ENCODE measurements at places on chromosomes 16 and 17.

DNA sequence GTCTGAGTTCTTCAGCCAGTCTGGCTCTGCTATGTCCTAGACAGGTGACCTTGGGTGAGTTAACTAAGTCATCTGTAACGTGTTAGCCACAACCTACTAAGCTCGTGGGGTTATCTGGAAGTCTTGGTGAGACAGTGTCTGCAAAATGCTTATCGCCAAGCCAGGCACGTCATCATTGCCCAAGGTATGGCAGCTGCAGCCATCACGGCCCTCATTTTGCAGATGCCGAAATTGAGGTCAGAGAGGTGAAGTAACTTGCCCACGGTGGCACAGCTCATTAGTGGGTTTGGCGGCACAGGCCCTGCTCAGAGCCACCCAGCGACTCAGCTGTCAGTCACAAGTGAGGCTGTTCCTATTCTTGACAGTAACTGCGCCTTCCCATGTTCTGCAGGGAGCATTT is 79.8 kb downstream of the CMIP start:
- DNase-seq: no peak

- no peak for DNase-seq
Measured at GRCh38 chr16:88847654-88848053, 9.1 kb downstream of the GALNS start.

DNA sequence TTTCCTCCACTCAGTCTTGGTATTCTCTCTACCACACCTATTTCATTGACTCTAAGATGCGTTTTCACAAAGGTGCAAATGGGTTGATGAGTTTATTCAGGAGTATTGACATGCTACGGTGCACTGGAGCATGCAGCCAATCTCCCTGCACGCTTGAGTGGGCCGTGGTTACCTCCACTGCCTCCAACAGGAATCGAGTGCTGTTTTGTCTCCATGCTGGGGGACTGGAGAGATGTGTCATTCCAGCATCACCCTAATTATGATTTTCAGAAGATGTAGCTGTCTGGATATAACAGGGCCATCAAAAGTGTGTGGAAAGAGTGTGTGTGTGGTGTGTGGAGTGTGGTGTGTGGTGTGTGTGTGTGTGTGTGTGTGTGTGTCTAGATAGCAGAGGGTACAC is 351.6 kb upstream of the ZFHX3 start:
- DNase-seq: no peak

DNA sequence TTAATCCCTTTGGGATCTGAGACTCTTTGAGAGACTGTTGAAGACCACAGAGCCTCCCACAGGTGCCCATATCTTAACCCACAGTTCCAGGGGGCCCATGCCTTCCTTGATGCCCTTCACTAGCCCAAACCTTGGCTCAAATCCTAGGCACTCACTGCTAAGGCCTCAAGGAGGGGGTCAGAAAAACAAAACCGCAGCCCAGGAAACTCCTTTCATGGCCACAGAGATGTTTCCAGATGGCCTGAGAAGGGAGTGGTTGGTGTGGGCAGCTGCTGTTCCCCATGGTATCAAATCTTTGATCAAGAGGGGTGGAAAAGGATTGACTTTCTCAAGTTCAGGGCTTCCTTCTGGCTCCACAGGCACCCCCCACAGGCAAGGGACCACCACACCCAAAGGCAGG is 44.7 kb downstream of the CDH1 start:
- DNase-seq: no peak

DNA sequence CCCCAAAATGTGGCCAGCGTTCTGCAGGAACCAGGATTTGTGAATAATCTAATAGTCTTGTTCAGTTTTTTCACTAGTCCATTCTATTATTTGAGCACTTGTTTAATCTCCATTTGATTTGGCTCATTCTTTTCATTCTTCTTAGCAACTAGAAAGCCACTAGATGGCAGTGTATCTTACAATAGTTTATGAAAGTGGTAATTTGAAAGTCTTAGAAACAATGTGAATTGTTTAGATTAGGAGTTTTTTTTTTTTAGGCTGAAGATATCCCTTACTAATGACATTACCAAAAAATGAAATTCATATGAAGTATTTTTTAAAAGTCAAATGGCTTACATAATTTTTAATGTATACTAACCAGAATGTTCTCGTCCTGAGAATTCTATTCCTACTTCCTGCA is 6.7 kb downstream of the ERI2 start:
- peak; percentile 3 for DNase-seq

DNA sequence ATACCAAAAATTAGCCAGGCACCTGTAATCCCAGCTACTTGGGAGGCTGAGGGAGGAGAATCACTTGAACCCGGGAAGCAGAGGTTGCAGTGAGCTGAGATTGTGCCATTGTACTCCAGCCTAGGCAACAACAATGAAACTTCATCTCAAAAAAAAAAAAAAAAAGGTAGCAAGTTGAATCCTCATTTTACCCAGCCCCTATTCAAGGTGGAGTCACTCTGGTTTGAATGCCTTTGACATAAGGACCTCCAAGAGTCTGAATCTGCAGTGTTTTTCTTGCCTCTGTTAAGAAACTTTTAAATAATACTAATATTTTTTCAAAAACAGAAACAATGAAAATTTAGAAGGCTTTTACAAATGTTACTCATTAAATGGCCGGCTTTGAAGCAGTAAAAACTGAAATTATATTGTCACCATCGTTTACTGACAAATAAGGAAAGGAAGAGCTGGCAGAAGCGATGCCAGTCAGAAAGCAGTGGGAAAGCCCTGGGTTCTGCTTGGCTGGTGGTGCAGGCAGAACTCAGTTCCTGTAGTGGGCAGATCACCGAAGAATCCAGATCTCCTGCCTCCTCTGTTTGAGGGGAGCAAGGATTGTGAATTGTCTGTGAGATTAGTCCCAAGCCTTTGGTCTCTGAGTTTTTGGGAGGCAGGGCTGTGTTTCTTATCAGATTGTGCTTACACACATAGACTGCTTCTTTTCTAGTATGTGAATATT is 99.7 kb upstream of the HAS3 start:
- DNase-seq: no peak

DNA sequence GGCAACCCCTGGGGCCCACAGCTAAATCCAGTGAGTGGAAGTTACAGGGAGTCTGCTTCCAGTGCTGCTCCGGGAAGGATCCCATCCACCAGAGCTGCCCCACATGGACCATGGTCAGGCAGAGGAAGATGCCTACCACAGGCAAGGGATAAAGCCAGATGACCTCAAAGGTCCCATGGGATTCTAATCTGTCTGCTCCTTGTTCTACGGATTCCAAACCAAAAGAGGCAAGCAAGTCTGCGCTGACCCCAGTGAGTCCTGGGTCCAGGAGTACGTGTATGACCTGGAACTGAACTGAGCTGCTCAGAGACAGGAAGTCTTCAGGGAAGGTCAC is 1.4 kb downstream of the CCL4L2 start:
- no peak for DNase-seq

DNA sequence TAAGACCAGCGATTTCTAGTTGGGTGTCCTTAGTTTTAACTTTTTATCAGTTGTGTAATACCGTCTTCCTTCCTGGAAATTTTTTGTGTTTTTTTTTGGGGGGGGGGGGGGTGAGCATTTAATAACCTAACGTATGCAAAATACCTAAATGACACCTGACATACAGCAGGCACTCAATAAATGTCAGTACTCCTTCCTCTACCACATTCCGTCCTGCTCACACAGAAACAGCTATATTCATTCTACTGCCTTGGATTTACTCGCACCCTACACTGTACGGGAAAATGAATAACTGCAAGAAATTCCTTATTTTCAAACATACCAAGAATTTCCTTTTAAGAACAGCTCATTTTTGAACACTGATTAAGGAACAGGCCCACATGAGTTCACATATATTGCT is 5.3 kb downstream of the XYLT1 start:
- no peak for DNase-seq

DNA sequence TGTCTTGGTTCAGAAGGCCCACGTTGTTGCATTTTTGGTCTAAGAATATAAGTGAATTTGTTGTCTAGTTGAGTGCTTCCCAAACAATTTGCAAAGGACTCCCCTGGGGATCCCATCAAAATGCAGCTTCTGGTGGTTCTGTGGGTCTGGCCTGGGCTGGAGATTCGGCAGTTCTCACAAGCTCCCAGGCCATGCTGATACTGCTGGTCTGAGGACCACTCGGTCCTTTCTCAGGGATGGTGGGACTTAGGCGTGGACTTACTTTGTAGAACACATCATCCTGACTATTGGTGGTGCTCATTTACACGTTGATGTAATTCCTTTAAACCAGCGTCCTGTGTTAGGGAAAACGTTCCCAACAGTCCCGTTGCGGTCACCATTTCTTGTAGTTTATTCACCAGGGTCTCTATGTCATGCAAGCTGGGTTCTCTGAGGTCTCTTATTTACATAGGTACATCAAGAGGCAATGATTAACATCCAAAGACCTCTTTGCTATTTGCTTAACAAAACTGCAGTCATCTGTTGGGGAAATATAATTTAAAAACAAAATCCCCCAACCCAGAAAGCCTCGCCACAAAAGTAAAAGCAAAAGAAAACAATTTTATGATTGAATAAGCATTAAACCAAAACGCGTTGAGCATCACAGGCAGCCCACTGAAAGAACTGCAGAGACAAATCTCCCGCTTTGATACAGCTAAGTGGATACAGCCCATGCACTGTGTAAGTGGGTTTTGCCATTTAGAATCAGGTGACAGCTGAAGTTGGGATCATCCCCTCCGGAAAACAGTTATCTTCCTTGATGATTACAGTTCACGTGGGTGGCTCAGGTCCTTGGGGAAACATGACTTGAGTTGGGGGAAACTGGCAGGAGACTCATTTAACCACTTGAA is 39.0 kb upstream of the SEC14L1 start:
- no peak for DNase-seq

DNA sequence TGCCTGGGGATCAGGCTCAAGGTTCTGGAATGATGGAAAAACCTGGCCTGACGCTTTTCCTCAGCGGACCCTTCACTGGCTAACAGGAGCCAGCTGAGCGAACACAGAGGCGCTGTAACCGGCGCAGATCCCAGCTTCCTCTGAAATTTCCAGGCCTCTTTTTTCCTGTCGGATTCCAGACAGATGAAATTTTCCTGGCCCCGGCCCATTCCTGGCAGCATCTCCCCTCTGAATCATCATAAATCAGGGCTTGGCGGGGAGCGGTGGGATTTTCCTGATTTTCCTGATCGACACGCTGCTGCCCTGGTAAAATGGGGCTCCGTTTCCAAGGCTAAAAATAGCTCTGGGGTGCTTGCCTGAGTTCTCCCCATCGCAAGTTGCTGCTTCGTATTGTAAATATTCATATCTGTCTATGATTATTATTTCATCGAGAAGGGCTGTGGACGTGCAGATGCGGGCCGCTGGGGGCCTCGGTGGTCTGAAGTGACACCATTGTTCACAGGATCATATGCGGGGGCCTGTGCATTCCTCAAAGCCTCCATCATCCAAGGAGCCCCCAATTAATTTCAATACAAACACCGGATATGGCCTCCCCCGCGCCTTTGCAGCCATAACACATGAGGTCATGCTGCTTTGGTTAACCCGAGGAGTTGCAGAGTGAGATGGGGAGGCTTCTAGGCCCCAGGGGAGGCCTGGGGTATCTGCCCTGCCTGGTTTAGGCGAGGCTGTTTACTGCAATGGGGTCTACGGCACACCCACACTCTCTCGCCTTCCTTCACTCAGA is 45.8 kb upstream of the ETV4 start:
- no peak for DNase-seq

Data from SHP77 (cell line).